ENCODE measurements at places on chromosomes 1 and 21.

GRCh38 chr1:31444725-31445448 lies 31.9 kb downstream of the SERINC2 start:
- DNase-seq = no peak

DNA sequence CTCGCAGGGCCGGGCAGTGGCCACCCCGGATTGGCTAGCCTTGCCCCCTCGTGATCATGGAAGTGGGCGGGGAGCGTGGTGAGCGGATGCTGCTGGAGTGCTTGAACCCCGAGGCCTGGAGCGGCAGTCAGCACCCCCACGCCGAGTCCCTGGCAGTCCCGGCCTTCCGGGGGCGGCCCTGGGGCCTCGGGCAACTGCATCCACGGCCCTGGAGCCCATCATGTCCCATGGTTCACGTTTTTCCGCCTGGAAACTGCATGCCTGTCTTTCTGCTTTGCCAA lies 45.6 kb downstream of the CDC7 start:
- DNase-seq = no peak

- DNase-seq = no peak
Measured at GRCh38 chr1:228276901-228277490, 69.2 kb downstream of the OBSCN start.

DNA sequence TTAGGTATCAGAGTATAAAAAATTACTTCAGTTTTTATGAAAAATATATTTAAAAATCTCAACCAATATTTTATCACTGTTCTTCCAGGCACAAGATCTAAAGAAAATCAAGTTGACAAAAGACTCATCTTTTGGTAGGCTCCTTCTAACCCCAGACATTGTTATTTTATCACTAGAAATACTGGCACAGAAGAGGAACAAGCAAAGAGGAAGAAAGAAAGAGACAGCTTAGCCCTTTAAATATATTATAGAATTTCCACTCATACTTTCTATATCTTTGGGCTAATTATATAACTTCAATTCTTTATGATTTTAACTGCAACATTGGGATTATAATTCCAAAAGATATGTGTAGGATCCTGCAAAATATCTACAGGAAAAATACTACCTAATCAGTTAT lies 32.4 kb downstream of the SPTA1 start:
- no peak for DNase-seq

DNA sequence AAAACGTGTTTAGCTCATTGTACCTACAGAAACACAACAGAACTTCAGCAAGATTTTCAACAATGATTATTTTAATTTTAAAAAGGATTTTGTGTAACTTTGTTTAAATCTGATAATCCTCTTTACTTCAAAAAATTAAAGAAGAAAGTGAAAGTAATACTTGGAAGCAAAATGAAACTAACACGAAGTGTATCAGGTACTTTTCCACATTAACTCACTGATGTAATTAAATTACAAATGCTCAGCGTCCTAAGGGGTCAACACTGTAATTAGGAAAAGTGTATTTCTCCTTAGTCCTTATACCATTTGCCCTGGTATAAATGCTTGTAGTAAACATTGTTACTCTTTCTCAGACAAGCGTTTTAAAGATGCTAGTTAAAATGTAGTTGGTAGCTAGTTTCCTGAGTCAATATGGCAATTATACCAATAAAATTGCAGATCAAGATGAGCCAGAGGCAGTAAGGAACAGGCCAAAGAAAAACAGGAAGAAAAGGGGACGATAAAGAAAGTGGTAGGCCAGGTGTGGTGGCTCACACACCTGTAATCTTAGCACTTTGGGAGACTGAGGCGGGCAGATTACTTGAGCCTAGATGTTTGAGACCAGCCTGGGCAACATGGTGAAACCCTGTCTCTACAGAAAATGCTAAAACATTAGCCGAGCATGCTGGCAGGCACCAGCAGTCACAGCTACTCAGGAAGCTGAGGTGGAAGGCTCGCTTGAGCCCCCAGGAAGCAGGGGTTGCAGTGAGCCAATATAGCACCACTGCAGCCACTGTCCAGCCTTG lies 553.0 kb downstream of the SMYD3 start:
- DNase-seq = peak; percentile 18

DNA sequence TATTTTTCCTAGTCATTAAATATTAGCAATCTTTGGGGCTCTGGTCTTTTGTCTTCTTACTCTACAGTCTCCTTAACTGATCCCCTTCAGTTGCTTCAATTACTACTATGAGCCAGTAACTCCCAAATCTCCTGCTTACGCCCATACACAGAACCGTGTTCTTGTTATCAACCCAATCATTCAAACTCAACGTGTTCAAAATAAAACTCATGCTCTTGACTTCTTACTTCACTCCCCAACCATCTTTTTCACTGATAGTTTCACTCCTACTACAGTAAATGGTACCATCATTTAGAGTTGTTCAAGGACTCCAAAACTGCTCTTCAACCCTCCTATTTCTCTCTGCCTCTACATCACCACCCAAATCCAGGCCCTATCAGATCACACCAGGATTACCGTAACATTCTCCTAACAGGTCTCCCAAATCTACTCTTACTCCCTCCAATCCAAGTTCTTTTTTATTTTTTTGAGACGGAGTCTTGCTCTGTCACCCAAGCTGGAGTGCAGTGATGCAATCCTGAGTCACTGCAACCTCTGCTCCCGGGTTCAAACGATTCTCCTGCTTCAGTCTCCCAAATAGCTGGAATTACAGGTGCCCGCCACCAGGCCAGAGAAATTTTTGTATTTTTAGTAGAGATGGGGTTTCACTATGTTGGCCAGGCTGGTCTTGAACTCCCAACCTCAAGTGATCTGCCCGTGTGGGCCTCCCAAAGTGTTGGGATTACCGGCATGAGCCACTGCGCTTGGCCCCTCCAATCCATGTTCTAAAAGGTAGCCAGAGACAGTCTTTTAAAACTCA lies 3.0 kb downstream of the YARS1 start:
- DNase-seq = no peak

DNA sequence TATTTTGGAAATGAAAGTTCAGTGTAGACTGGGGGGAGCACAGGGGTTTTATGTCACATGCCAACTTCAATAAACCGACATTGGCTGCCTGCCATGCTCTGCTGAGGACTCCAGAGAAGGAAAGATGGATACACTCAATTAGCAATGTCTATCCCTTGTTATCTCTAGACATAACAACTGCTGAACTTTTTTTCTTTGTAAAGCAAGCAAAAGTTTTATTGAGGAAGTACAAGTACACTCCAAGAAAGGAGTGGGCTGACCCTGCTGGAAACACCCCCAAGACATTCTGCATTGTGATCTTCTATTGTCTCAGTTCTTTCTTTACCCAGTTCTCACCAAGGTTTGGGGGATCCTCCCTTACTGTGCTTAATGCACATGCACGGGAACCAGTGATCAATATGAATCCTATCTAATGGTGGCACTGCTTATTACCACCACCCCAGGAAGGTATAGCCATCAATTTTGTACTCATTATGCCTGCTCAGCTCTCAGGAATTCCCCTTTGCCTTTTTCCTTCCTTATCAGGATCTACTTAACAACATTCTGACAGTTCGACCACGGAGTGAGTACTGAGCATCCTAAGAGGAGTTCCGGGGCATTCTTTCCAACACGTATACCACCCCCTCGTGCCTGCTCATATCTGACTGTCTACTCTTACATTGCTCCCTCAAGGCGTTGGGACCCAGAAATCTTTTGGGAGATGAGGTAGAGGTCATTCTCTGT lies 28.7 kb downstream of the SYNJ1 start:
- DNase-seq = no peak

DNA sequence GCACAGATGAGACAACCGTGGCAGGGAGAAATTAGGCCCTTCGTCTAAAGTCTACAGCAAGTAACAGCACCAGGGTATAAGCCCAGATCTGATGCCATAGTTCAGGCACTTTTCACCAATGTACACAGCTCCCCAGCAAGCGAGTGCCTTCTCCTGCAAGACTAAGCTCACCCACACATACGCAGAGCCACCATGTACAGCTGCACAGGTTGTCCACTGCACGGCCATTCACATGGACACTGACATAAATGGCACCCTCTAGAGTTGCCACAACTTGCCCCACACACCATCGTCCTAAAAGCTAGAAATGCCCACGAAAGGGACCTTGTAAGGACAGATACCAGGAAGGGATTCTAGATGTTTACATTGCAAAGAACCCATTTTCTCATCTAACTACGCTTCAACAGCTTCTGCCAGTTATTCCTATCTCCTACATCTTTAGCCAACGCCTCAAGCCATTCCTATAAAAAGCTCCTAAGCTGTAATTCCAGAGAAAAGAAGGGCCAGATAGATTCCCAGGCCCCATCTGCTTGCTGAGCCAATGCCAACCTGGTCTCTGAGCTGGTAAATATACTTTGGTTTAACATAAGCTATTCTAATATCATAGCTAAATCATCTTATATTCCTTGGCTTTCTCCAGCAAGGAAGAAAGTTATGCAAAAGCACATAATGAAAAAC lies 174.0 kb upstream of the KAZN start:
- no peak for DNase-seq

DNA sequence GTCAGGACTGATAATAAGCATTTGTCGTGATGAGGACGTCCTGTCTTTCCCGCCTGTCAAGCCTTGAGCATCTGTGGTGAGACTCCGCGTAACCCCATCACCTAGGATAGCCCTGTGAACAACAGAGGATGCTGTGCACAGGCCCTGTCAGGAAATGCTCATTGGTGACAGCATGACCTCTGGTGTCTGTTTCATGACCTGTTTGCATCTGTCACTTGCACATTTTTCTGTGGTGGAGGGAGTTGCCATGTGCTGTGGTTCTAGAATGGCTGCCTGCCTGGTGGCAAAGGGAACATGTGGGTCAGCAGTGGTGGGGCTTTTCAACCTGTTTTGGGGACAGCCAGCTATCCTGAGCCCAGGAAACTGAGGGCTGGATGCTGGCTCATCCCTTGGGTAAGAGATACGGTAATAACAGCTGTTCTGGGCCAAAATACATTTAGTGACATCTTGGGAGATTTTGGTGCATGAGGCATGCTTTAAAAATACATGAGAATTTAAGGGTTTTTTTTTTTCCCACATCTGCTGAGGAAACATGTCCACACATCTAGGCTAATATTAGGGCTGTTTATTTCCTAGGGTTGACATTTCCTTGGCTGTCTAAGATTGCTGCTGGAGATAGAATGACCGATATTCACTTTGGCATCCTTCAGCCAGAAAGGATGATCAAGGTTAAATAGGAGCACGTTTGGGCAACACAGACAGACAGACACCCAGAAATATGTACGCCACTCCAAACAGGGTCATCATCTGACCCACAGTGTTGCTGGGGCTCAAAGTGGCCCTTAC lies 52.9 kb downstream of the KCNC4 start:
- DNase-seq = no peak

DNA sequence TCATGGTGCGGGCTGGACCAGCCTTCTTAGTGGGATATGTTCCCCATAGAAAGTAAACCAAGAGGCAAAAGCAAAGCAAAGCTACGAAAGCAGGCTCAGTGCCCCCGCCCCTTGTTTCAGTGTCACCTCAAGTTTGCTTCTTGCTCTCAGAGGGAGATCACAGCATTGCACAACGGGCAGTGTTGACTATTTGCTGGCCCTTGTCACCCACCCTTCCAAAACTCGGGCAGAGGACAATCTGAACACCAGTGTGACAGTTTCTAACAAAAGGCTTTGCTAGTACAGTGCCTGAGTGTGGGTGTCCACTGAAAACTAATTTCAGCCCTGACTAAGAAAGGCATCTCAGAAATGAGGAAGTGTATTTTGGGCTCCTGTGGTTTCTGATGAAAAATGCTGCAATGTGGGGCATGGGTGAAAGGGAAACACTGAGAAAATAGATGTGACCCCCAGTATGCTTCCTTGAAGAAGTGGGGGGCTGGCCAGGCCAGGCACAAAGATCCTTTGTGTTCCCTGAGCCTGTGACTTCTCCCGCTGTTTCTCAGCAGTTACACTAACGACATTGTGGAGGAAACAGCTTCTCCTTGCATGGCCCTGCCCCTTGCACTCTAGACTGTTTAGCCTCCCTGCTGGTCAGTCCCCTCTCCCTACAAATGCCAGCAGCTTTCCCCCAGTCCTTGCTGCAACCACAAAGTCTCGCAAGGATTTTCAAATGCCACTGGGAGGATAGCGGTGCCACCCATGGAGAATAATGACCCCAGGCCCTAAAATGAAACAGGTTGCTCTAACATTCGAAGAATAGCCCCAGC lies 33.3 kb upstream of the KCNE1 start:
- peak; percentile 48 for DNase-seq

- DNase-seq = no peak
Measured at GRCh38 chr1:61455400-61455799, 269.5 kb downstream of the TM2D1 start.

Data from kidney glomerular epithelial cell (primary cell).